Right renal pelvis (tissue), 4 donors: ENCODE measurements at places on chromosomes 1 and 21.

- DNase-seq, result no peak
Observed at GRCh38 chr1:85363521-85363920, 87.1 kb upstream of the BCL10 start.

GRCh38 chr1:232676307-232676706 is 46.4 kb upstream of the SIPA1L2 start:
- no peak for DNase-seq

DNA sequence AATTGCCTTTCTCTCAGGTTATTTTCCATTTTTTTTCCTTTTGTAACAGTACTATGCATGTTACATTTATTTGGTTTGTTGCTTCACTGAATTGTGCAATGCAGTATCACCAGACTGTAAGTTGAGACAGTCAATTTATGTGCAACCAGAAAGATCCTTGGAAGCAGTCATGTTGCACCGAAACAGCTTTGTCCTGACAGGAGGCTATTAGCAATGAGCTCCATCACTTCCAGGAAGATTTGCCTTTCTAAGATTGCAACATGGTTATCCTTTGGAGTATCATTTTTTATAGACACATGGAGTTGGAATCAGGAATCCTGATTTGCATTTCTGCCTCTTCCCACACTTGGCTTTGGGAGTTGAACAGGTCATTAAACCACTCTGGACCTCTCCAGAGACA is 84.5 kb upstream of the ST6GALNAC5 start:
- DNase-seq, result no peak

DNA sequence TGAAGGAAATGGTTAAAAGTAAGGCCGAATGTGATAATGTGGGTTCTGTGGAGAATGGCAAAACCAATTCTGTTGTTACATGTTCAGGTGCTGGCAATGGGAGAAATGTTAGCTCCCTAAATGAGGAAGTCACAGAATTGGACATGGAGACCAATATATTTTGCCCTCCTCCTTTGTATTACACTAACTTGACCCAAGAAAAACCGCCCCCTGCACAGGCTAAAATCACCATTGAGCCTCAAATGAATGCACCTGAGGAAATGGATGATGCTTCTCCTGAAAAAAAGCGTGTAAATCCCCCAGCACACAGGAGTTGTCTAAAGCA is 932 bp downstream of the MAP10 start:
- no peak for DNase-seq

GRCh38 chr1:78047106-78047505 is 1.3 kb downstream of the GIPC2 start:
- DNase-seq, result no peak
